ENCODE measurements at places on chromosomes 6 and 20.

DNA sequence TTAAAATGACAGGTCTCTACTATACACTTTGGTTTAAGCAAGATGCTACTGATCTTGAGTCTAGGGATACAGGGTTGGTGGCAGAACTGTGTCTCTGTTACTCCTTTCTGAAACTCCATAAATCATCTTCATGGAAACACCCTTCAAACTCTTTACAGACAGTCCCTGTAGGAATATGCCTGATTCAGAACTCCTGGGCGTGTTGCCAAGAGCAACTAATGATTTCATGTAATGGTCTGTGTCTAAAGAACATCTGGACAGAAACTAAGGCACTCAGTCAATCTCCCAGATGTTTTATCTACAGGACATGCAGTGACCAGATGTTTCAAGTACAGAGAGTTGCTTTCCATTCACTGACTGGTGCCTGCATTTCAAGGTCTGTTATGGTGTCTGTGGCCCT lies 464.4 kb upstream of the CHD6 start:
- ATAC-seq: no peak

- no peak for ATAC-seq
Measured at GRCh38 chr6:166584853-166585429, 1.5 kb downstream of the RAMACL start.

DNA sequence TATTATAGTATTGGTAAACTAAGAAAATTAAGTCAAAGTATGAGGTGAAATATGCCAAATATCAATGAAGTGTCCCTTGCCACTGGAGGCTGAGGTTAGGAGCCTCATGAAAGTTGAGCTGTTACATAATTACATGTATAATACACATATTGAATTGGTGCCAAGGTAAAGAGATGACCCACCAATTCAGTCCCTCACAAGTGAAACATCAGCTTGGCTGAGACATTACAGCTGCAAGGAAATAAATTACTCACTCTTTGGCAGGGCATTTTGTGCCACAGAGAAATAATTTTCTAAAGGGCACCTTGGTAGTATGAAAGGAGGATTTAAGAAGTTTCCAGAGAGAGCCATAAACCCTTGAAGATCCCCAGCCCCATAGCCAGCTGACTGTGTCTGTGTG lies 127.4 kb downstream of the ADGRG6 start:
- ATAC-seq: no peak

GRCh38 chr6:27608916-27609883 lies 136.3 kb upstream of the ZNF184 start:
- no peak for ATAC-seq

- ATAC-seq: no peak
Measured at GRCh38 chr6:137875606-137876005, 8.5 kb downstream of the TNFAIP3 start.

DNA sequence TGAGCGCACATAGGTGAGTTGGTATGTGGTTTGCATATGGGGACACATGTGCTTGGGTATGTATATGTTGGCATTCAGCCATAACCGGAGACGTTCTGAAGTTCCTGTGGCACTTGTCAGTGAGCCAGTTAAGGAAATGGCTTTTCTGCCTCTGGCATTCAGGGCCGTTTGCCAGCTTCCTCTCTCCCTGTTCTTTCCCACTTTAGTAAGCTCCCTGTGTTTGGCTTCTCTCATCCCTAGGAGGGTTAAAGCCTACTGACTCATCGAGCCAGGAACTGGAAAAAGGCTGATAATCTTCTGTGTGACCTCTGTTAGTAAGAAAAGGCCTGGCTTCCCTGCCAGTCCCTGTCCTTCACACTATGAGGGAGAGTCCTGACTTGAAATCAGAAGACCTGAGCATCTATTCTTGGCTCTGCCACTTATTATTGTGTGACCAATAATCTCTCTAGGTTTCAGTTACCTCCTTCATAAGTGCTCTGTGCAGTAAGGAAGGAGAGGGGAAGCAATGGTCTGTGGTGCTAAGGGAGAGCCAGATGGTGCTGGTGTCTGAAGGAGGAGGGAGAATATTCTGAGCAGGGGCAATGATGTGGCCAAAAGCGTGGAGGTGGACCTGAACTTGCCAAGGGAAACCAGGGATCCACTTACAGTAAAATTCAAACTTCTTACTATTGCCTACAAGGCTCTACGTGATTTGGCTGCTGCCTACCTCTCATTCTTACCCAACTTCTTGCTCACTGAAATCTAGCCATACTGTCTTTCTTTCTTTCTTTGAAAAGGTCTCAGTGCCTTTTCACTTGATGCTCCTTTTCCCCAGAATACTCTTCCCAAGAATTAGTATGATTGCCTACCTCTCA lies 31.4 kb downstream of the ACSS2 start:
- no peak for ATAC-seq

- ATAC-seq: peak; percentile 93
Measured at GRCh38 chr20:62838128-62838891, 21.5 kb downstream of the COL9A3 start.

DNA sequence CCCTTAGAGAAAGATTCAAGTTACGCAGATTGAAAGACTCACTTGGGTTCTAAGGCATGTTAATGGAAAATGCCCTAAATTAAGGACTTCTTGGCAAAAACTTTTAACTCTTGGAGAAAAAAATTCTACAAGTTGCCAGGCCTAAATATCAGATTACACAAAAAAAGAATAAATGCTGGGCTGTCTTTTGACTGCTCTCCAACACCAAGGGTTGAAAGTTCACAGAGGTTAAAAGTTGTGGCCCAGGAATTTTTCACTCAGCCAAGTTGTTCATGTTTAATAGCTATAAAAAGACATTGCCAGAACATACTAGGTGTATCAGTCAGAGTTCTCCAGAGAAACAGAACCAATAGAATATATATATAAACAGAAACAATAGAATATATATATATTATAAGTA lies 268.4 kb upstream of the PRND start:
- ATAC-seq: no peak

GRCh38 chr6:16248271-16248853 lies 10.0 kb downstream of the GMPR start:
- ATAC-seq: no peak

DNA sequence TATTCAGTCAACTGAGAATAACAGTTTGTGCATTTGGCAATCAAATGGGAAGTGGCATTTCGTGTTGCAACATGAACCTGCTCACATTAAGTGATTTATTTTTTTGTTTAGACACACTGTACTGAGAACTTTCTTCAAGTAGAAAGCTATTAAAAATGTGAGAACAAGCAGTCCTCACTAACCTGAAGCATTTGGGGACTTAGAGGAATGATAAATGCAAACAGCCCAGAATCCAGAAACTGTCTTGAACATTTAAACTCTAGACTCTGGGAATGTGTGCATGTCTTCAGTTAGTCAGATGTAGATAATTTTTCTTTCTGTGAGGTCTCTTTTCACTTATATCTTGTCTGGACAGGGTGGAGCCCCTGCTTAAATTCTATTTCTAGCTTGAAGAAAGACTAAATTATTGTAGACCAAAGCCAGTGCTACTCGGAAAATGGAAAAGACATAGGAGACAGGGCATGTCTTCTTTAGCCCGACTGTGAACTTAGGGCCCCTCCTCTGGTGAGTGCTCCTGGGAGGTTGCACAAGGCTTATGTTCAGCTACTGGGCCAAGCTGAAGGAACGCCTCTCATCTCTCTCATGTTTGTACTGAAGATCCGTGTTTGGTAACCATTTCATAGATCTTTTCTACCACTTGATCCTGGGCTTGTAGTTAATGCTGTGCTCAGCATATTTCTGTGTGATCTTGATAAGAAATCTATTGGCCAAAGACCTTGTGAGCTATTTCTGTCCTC lies 70.1 kb downstream of the SLX4IP start:
- ATAC-seq: no peak

DNA sequence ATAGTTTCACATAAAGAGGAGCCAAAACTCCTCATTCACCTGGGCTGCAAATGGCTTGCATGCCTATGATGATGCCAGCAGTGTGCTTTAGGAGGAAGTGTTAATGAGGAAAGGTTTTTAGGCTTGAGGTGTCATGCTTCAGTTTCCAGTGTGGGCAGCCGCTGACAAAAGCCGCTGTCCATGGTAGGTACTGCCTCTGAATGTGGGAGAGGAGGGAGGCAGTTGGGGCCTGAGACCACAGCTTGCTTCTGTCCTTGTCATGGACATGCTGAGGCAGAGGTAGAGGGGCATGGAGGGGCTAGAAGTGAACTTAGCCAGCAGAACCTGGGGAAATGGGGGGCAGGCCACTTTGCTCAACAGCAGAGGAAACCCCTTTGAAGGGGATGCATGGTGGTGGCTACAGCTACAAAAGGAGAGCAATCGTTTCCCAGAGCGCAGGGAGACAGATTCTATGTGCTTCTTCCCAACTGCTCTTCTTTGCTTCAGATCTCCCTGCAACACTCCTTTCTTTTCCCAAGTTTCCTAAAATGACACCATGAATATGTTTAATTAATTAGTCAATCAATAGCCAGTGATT lies 372.1 kb upstream of the CNR1 start:
- ATAC-seq: no peak

DNA sequence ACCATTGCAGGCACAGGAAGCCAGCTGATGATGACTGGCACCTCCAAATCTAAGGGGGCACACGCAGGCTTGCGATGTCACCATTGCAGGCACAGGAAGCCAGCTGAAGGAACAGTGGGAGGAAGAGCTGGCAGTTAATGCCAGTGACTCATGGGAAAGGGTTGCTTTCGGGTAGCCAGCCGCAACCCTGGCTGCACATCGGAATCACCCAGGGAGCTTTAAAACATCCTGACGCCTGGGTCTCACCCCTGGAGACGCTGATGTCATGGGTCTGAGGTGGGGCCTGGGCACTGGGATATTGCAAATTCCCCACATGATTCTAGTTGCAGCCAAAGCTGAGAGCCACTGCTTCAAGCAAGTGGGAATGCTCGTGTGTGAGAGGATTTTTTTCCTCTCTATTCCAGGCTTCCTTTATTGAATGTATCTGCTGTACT lies 16.1 kb upstream of the CCN6 start:
- ATAC-seq: no peak

GRCh38 chr6:139648430-139649000 lies 274.1 kb upstream of the CITED2 start:
- no peak for ATAC-seq

DNA sequence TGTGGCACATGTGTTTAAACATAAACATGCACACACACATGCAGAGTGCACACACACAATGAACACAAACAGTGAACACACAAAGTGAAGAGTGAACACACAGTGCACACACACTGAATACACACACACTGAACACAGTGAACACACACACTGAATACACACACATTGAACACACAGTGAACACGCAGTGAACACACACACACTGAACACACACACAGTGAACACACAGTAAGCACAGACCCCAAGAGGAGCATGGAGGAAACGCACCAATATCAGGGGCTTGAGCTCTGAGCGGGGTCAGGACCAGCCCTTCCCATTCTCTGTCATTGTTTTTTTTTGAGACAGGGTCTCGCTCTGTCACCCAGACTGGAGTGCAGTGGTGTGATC lies 17.1 kb upstream of the HELZ2 start:
- ATAC-seq: no peak

DNA sequence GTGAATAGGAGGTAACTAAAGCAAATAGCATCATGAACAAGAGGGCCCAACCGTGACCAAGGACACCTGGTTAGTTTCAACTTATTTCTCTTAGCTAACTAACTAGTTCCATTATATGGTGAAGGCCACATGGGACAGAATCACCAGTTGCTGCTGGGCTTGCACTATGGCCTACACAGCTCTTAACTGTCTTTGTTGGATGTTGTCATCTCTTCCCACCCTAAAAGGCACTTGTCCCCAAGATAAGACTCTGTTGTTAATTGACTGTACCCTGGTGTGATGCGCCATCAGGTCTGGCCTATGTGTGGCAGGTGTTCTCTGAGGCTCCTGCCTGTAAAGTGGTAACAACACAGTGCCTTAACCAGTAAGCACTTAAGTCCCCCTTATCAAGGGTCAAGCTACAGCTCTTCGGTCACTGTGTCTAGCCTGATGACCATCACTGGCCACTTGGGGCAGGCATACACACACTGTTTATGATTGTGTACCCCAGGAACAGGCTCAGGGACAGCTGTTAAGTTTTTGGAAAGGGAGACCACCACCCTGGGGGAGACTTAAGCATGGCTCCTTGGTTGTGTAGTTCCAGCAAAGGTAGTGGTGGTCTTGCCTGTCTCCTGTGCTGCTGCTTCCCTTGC lies 51.2 kb downstream of the CHD6 start:
- ATAC-seq: no peak

DNA sequence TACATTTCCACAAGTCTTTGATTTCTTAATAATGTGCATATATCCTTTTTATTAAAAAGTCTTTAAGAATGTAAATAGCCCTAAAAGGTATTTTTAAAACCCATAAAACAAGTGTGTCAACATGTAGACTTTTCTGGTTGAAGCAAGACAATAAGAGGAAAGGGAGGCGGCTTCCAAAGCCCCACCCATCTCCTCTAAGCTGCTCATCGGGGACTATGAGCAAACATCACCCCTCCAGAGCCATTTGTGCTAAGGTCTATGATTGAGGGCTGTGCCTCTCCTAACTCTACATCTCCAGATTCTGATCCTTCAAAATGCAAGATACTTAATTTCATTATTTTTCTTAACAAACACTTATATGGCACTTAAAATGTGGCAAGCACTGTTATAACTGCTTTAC lies 2.5 kb upstream of the NAA20 start:
- no peak for ATAC-seq

GRCh38 chr20:3803854-3804253 lies 7.7 kb downstream of the CDC25B start:
- ATAC-seq: no peak

GRCh38 chr20:54475334-54476168 lies at the start of gene DOK5:
DOK5 (plus strand) TSS chr20:54475593; CDS start chr20:54475947, 354 bp downstream.
- no peak for ATAC-seq

DNA sequence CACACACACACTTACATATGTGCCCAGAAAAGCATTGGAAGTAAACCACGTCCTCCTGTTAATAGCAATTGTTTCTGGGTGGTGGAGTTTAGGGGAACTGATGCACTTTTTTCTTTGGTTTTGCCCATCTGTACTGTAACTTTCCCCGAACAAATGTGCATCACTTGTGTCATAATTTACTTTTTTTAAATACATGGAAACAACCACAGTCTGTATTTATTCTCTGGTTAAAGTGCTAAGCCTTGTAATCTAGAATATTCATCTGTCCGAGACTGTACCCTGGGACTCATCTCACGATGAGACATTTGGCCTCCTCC lies 61.5 kb upstream of the CD93 start:
- ATAC-seq: no peak

DNA sequence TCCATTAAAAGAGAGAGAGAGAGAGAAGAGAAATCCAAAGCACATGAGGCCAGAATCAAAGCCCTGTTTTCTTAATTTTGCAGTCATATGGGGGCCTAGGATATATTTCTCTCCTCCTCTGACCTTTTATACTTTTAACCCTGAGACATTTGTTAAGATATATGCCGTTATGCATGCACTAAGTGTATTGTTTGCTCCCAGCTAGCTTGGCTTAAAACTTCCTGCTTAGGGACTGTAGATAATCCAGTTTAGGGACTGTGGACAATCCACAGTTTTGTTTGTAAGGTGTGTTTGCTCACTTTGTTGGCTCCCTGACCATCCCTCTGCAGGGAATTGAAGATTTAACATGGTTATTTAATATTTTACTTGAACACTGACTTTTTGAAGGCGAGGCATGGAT lies 166.3 kb upstream of the TSHZ2 start:
- no peak for ATAC-seq

- no peak for ATAC-seq
Measured at GRCh38 chr20:48215536-48215935, 430.3 kb upstream of the SULF2 start.

- ATAC-seq: no peak
Measured at GRCh38 chr20:38728911-38729642, 4.8 kb downstream of the SLC32A1 start.

- no peak for ATAC-seq
Measured at GRCh38 chr6:189676-190075, 102.6 kb upstream of the DUSP22 start.

GRCh38 chr6:41596807-41597206 lies 41.5 kb upstream of the MDFI start:
- no peak for ATAC-seq

Measured in stimulated activated memory B cell treated with anti-CD40 and anti-IgM and Interleukin-4, amounts not matched to agents 10 μg/mL and 1 μg/mL and 100 μg/mL, for 72 hours (primary cell).